Bronchial epithelial cell (primary cell): ENCODE measurements at places on chromosomes 4 and X.

DNA sequence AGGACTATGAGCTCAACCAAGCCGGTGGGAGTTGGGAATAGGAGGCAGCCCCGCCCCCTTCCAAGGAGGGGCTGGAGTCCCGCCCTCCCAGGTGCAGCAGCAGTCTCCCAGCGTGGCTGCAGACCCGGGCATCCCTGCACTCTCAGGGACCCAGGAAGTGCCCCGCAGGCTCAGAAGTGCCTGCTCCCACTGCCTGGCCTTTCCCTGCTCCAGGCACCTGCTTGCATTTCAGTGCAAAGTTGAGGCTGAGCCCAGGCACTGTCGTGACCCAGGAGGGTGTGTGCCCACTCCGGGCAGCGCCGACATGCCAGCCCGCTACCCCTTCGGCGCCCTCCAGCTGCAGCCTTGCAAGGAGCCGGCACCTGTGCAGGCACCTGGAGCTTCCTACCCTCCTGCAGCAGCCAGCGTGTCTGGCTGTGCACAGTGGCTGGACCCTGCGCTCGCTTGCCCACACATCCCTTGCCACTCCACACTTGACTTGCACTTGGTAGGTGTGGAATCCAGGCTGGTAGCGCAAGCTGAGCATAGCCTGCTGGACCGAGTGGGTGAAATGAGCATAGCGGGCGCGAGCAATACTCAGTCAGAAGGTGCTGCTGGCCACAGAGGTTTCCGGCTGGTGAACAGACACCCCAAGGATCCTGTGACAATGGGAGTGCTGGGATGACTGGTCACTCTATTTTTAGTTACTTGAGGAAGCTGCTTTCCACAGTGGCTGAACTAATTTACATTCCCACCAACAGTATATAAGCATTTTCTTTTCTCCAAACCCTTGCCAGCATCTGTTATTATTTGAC is 236.3 kb downstream of the PCDH10 start:
- DNase-seq: no peak

DNA sequence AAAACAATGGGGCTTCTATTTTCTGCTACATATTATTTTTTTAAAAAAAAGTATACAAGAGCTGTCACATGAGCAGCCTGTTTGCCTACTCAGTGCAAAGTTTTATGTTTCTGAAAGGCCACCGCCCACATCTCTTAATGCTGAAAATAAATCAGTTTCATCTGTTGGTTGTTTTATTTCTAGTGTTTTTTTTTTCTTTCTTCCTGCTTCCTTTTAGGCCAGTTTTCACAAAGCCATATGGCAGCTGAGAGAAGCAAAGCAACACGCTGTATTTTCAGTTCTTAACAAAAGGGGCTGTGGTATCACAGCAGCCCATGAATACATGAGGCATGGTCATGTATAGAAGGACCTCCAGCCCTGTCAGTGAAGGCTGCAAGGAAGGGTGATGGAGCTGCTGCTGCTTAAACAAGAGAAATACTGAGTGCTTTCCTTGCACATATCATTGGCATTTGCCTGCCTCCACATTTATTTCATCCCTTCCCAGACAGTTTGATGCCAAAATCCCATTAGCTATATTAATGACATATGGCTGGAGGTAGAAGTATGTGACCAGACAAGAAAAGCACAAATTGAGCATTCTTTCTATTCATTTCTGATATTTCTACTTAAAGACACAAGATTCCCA is 172.5 kb downstream of the PCDH18 start:
- no peak for DNase-seq

- DNase-seq: no peak
Measured at GRCh38 chr4:185464887-185465286, 6.6 kb downstream of the CCDC110 start.

DNA sequence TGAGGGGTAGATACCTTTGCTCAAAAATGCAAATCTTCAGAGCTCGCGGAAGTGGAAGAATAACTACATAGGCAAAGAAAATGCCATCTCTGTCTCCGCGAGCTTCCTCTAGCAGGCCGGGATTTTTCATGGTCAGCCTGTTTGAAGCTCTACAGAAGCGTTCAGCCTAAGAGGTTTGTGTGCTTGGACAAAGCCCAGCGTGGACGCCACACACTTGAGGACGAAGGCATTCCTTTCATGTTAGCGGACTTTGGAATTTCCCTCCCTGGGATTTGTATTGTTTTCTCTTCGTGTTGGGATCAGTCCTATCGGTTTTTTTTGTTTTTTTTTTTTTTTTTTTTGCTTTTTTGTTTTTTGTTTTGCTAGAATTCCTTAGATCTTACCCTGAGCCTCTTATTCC is 53.7 kb downstream of the SMIM31 start:
- no peak for DNase-seq

DNA sequence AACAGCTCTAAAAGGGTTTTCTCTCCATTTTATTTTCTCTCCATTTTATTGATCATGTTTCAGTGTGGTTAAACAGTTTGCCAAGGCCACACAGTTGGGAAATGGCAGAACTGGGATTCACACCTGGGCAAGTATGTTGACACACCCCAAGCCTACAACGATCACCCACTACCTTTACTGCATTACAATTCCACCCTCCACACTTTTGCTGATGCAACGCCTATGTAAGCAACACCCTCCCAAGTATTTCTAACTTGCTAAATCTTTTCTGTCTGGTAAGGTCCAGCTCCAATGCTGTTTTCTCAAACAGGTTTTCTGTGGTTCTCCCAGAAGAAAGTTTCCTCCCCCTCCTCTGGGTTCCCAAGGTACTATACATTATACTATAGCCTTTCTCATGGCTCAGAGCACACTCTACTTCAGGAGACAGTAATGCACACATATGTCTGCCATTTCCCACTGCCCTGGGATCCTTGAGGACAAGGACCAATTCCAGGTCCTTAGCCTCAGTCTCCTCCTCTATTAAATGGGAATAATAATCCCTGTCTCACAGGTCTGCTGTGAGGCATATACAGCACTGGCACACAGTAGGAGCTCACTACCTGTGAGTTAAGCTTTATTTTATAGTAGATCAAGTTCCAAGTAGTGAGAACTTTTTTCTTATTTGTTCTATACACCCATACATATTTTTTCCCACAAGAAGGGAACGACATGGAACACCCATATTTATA is 27.9 kb downstream of the IQSEC2 start:
- no peak for DNase-seq

DNA sequence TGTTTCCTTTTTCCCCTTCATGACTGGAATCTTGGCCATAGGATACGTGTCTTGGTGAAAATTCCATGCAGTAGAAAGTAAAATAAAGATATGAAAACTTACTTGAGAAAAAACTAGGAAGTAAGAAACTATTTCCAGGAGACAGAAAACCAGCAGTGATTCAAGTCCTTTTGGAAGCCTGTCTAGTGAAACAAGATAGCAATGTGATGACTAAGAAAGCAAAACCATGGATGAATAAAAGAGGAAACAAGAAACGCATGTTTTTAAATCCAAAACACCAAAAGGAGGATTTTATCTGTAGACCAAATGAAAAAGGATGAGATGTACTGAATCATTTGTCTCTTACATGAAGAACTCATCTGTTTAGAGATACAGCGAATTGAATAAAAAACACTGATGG is 1430.0 kb downstream of the ARAP2 start:
- no peak for DNase-seq

- no peak for DNase-seq
Measured at GRCh38 chrX:45745479-45745878, 544.8 kb upstream of the DIPK2B start.

DNA sequence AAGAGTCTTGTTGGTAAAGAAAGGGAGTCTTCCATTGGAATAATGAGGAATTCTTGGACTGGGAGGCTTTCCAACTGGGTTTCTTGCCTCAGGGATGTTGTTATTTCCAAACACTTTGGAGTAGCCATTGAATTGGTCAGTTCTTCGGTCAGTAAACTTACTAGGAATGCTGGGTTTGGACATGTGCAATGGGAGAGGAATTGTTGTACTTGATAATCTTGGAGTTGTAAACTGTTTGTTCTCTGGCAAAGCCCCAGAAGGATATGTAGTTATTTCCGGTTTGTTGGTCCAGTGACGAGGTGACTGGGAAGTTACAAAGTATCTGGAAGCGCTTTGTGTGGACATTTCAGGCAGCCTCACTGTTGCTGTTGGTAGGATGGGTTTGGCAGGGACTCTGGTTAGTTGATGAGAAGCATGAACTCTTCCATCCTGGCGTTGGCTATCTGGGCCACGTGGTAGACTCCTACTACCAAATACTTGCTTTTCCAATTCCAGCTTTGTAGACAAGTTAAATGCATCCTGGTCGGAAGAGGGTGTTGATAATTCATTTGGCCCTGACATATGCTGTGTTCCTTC is 25.9 kb downstream of the MXRA5 start:
- no peak for DNase-seq

DNA sequence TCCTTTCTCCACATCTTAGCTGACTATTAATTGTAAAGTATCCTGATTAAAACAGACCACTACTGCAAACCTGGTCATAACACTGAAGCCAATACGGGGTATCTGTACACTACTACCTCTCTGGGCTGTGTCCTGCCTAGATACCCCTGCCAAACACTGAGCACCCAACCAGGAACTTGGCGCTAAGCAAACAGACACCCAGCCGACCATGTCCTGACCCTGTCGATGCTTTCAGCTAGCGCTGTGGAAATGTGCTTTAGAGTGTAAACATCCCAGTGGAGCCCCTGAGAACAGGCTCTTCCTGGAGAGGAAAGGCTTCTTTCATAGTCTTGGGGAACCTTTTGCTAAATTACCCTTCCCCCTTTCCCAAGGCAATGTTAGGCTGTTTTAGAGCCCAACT is 52.9 kb downstream of the CCNG2 start:
- no peak for DNase-seq

- DNase-seq: peak; percentile 84
Measured at GRCh38 chrX:132401935-132402334, 86.9 kb downstream of the MBNL3 start.

- DNase-seq: no peak
Measured at GRCh38 chrX:7202206-7202605, 54.3 kb upstream of the PUDP start.

DNA sequence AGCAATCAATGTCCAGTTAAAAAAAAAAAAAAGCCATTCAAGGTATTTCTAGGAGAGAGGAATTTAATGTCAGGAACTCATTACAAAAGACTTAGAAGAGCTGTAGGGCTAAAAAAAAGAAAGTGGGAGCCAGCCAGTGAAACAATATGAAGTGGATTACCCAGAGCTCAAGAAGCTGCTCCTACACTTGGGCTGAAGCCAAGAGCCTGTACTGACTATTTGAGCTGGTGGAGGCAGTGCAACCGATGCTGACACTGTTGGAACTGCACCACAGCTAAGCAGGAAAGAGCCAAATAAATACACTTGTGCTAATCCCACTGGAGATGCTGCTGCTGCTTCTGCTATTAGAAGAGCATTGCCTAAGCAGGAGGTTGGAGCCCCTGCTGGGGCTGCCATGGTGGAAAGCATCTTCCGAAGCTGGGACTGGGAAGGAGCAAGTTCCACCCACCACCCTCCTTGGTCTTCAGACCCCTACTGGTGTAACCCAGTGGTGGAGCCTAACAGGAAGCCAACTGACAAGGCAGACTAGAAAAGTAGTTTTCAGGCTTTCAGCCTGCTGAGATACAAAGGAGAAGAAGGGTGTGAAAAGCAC is 65.4 kb downstream of the CXXC4 start:
- DNase-seq: no peak

- DNase-seq: no peak
Measured at GRCh38 chr4:160814726-160815125, 1349.1 kb downstream of the FSTL5 start.

GRCh38 chrX:78333521-78333920 is 6.1 kb upstream of the CYSLTR1 start:
- DNase-seq: peak; percentile 15

DNA sequence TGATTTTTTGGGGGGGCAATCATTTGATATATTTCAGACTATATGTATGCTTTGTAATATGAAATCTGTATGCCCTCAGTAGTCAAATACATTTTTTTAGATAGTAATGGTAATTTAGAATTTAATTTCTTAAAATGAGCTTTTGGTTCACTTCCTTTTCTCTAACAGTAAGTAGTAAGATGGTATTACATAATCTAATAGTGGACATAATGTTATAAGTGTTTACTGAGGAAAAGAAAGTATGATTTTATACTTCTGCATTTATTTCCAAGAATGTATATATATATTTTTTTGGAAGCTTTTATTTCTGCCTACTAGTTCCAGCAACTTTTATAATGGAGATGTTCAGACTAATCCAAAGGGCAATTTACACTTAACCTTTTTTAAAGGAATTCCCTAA is 1450.7 kb upstream of the TENM3 start:
- no peak for DNase-seq

- DNase-seq: no peak
Measured at GRCh38 chr4:155510771-155511170, 134.0 kb upstream of the MAP9 start.

DNA sequence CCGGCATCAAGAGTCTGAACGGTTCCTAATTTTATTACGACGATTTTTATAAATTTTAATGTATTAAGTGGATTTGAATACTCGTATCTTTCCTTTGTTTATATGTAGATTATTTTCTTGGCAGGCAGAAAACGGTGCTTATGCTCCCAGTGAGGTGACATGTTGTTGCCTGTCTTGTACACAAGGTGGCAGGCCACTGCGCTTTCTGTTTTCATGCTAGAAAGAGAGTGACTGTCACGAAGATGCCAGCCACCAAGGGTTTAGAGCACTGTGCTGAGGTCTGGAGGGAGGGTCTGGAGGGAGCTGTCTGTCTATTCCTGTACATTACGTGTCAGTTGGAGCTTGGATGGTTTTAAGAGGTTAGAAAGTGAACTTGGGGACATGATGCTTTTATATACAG is 87.7 kb downstream of the SHROOM2 start:
- peak; percentile 44 for DNase-seq

DNA sequence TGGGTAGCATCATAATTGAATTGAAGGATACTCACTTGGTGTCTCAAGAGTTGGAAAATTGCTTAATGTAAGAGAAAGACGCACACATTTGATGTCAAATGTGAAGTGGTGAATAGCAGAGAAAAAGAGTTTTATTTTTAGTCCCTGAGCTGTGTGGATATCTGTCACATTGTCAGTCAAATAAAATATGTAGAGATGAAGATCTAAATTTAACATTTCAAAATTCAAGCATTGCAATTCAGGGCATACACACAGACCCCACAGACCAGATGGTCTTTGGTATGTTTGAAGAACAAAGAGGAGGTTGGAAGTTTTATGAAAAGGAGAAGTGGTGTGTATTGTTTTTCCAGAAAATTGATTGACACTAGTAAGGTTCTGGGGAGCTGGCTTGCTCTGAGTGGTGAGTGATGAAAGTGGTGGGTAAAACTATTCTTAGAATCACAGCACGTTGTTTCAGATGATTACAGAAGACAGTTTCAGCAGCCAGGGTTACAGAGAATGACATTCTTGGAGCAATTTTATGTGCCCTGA is 44.9 kb upstream of the BBS12 start:
- DNase-seq: no peak

DNA sequence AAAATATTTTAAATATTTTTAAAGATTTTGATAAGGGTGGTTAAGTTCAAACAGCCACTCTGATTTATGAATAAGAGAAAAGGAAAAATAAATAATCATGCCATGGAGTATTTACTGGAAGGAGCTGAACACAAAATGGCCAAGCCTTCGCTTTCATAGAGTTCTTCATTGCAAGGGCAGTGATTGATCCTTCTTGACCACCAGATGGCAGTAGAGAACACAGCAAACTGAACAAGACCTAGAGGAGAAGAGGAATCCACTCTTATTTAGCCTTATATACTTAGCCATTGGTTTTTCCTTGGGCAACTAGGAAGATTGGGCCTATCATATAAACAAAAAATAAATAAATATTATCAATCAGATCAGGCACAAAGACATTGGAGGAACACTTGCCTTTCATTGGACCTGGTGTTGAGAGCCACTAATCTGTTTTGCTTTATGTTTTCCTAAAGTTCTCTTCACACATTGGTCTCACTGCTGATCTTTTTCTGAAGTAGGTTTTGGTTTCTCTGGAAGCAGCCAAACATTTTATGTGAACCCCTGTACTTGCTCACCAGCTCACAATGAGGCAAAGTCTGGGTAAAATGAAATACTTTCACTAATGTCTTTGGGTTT is 58.1 kb upstream of the PARM1 start:
- peak; percentile 78 for DNase-seq
